ENCODE measurements at places on chromosomes 1 and 21. TPM values are rescaled to one million over a fixed set of nuclear protein-coding genes. Genes with fewer than 3 reads are reported as not detected.

The FGR gene
- 26.6 TPM for total RNA-seq

The ZSCAN20 gene
- total RNA-seq, result 4.9 TPM

DNA sequence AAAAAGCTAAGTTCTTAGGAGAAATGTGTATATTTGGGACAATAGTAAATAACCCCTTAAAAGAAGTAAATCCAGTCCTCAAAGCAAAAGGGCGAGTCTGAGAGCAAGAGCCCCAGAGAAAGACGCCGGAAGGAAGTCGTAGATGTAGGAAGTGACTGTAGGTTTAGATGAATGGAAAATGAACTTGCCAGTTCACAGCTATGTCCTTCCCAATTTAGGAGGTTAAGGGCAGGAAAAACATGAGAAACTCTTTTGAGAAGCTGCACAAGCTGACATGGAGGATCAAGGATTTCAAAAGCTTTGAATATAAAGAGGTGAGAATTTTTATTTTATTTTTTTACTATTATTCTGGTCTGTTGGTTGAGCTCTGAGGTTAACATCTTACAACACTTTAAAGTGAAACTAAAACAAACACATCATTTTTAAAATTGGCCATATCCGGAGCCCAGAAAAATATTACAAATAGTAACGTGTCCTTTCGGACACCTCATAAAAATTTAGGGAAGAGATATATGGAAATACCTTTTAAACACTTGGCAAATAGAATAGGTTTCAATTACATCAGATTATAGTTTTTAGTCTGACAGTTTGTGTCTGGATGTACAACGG lies 1178.6 kb downstream of the MRPL39 start:
- peak; percentile 12 for DNase-seq
- H3K4me3 ChIP-seq, result no peak overlapping the region
- H3K27me3 ChIP-seq, result no peaks in the 10 kb centered on the region
- no peak overlapping the region for H3K27ac ChIP-seq
- H3K36me3 ChIP-seq, result no peaks in the 10 kb centered on the region

- H3K27me3 ChIP-seq, result no peaks in the 10 kb centered on the region
- H3K27ac ChIP-seq, result no peak overlapping the region
- no peaks in the 10 kb centered on the region for H3K36me3 ChIP-seq
- H3K4me3 ChIP-seq, result no peak overlapping the region
- H3K4me1 ChIP-seq, result no peaks in the 10 kb centered on the region
- no peak for DNase-seq
Measured at GRCh38 chr1:212132025-212132424, 96.5 kb downstream of the DTL start.

- H3K27me3 ChIP-seq, result no peaks in the 10 kb centered on the region
- no peaks in the 10 kb centered on the region for H3K36me3 ChIP-seq
- no peak overlapping the region for H3K4me3 ChIP-seq
- no peak overlapping the region for H3K27ac ChIP-seq
Measured at GRCh38 chr21:35057428-35057827, 8.3 kb upstream of the RUNX1 start.

DNA sequence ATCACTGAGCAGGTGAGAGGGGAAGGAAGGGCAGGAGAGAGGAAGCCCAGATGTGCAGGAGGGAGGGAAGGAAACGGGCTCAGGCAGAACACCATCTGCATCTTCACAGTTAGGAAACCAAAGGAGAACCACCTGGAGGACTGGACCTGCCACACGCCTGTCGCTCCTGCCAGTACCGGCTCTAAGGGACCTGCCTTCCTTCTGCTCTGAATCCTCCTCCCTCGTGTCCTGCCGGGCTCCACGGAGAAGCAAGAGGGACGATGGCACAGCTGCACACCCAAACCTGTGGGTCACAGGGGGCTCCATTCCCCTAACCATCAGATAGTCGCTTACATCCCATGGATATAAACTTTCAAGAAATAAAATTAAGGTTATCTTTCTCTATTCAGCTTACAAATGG lies 56.1 kb downstream of the TOR1AIP2 start:
- DNase-seq, result no peak
- H3K4me3 ChIP-seq, result no peak overlapping the region

DNA sequence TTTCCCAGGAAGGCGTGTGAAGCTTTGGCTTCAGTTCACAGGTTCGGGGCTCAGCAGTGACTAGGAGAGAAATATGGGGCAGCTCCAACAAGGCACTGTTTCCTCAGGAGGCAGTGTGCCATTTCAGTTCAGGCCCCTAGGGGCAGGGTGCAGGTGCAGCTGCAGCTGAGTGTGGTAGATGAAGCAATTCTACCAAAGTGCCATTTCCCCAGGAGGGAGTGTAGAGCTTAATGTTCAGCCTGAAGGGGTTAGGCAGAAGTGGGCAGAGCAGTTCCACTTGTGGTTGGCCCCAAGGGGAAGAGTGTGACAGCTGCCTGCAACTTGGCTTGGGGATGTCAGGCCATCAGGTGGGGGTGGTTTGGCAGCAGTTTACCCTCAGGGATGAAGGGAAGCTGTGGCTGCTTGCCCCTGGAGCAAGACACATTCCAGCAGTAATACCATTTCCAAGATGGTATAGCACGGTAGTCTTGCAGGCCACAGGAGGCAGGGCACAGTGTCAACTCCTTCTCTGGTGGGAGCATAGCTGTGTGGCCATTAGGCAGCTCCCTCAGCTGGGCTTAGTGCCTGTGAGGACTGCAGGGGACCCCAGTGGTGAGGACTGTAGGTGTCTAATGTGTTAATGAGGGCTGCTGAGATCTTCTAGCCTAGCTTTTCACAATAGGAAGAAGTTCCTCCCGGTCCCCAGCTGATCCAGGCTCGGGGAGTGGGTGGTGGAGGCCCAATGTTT lies 34.7 kb downstream of the RGSL1 start:
- H3K27me3 ChIP-seq, result no peaks in the 10 kb centered on the region
- H3K4me1 ChIP-seq, result no peaks in the 10 kb centered on the region
- no peaks in the 10 kb centered on the region for H3K36me3 ChIP-seq

- no peak overlapping the region for H3K27ac ChIP-seq
- no peak overlapping the region for H3K4me3 ChIP-seq
- H3K27me3 ChIP-seq, result peaks cover 4% of the 10 kb centered on the region
- no peak for DNase-seq
- no peaks in the 10 kb centered on the region for H3K36me3 ChIP-seq
Measured at GRCh38 chr1:151799179-151800022, 5.8 kb downstream of the LINGO4 start.

The GRHL3 gene
- total RNA-seq, result 0.95 TPM

GRCh38 chr1:212759683-212760082 lies 31.9 kb downstream of the NSL1 start:
- H3K4me3 ChIP-seq, result no peak overlapping the region
- no peak for DNase-seq
- peaks cover 3% of the 10 kb centered on the region for H3K4me1 ChIP-seq
- no peaks in the 10 kb centered on the region for H3K27me3 ChIP-seq
- H3K36me3 ChIP-seq, result peaks cover 9% of the 10 kb centered on the region

- H3K4me3 ChIP-seq, result peak overlapping the region; percentile 41
- no peaks in the 10 kb centered on the region for H3K36me3 ChIP-seq
- H3K27ac ChIP-seq, result peak overlapping the region; percentile 90
- H3K27me3 ChIP-seq, result no peaks in the 10 kb centered on the region
- peak; percentile 93 for DNase-seq
- H3K4me1 ChIP-seq, result peaks cover 44% of the 10 kb centered on the region
Measured at GRCh38 chr1:2231532-2232254, 3.6 kb downstream of the SKI start.

DNA sequence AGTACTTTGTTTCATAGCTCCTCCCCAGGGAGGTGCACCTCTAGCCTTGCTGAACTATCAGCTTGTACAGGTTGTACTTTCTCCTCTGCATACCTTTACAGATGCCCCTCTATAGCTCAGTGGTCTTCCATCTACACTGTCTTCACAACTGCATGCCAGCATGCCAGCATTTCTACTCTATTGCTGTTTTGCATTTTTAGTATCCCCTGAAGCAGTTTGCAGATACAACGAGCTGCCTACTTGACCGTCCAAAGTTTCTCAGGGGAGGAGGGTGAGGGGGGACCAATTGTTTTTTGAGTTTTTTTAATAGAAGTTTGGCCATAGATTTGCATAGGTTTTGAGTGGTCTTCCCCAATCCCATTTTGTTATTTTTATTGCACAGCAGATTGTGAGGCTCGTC lies 27.6 kb upstream of the CTH start:
- H3K27ac ChIP-seq, result no peak overlapping the region
- H3K27me3 ChIP-seq, result no peaks in the 10 kb centered on the region
- no peaks in the 10 kb centered on the region for H3K4me1 ChIP-seq
- no peak overlapping the region for H3K4me3 ChIP-seq
- no peaks in the 10 kb centered on the region for H3K36me3 ChIP-seq

GRCh38 chr1:27132147-27132546 lies 22.8 kb downstream of the SLC9A1 start:
- peak overlapping the region; percentile 13 for H3K27ac ChIP-seq
- H3K27me3 ChIP-seq, result no peaks in the 10 kb centered on the region
- H3K4me3 ChIP-seq, result no peak overlapping the region
- H3K36me3 ChIP-seq, result peaks cover 7% of the 10 kb centered on the region

DNA sequence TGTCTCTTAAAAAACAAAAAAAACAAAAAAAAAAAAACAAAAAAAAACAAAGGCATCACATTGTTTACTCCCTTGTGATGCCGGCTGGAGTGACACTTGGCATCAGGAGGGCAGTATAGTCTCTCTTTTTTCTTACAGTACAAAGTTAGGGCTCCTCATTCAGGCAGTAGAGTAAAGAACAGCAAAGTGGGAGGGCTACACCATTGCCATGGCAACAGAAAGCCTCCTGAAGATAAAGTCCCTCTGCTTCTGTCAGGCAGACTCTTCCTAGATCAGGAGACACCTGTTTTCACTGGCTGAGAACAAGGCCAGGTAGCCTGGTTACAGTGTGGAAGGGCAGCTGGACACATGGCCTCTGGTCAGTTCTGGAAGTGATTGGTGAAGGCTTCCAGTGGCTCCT lies 41.3 kb upstream of the RAB3GAP2 start:
- H3K4me1 ChIP-seq, result peaks cover 2% of the 10 kb centered on the region
- H3K36me3 ChIP-seq, result no peaks in the 10 kb centered on the region
- no peak overlapping the region for H3K27ac ChIP-seq
- no peak overlapping the region for H3K4me3 ChIP-seq

- H3K4me1 ChIP-seq, result peaks cover 5% of the 10 kb centered on the region
- no peak overlapping the region for H3K27ac ChIP-seq
- H3K4me3 ChIP-seq, result no peak overlapping the region
- H3K36me3 ChIP-seq, result peaks cover 5% of the 10 kb centered on the region
- no peaks in the 10 kb centered on the region for H3K27me3 ChIP-seq
Measured at GRCh38 chr1:64176659-64177058, 26.8 kb upstream of the UBE2U start.

The SLC1A7 gene
- 0.61 TPM for total RNA-seq

GRCh38 chr1:107139833-107140702 lies 771 bp upstream of the NTNG1 start:
- H3K27ac ChIP-seq, result no peak overlapping the region
- no peaks in the 10 kb centered on the region for H3K36me3 ChIP-seq
- H3K4me1 ChIP-seq, result no peaks in the 10 kb centered on the region
- H3K4me3 ChIP-seq, result peak overlapping the region; percentile 22

- H3K4me3 ChIP-seq, result no peak overlapping the region
- no peak for DNase-seq
- H3K27ac ChIP-seq, result no peak overlapping the region
- H3K27me3 ChIP-seq, result no peaks in the 10 kb centered on the region
- H3K4me1 ChIP-seq, result no peaks in the 10 kb centered on the region
- H3K36me3 ChIP-seq, result no peaks in the 10 kb centered on the region
Measured at GRCh38 chr1:17089506-17089905, 29.7 kb downstream of the PADI2 start.

GRCh38 chr1:64826991-64827390 lies 82.1 kb downstream of the RAVER2 start:
- H3K36me3 ChIP-seq, result no peaks in the 10 kb centered on the region
- no peaks in the 10 kb centered on the region for H3K27me3 ChIP-seq
- H3K27ac ChIP-seq, result no peak overlapping the region
- H3K4me1 ChIP-seq, result no peaks in the 10 kb centered on the region

The SDE2 gene
- 35.5 TPM for total RNA-seq

DNA sequence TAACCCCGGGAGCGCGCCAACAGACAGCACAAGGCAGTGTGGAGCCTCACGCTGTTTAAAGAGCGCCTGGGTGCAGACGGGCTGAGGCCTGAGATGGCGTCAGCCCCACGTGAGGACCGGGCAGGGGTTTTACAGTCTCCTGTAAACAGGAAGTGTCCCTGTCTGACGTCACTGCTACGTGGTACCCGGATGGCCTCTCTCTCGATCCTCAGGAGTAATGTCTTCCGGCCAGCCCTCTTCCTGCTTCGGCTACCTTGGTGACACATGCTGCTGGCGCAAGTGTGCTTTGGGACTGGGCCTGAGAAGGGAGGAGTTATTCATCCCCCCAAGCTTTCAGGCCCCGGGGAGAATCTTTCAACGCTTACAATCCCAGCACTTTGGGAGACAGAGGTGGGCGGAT lies 41.2 kb downstream of the CNST start:
- no peak for DNase-seq
- H3K4me3 ChIP-seq, result no peak overlapping the region
- no peaks in the 10 kb centered on the region for H3K4me1 ChIP-seq
- no peaks in the 10 kb centered on the region for H3K27me3 ChIP-seq
- H3K27ac ChIP-seq, result no peak overlapping the region

The RIPK4 gene
- 21.6 TPM for total RNA-seq

GRCh38 chr1:157652859-157653493 lies 47.6 kb downstream of the FCRL3 start:
- H3K36me3 ChIP-seq, result no peaks in the 10 kb centered on the region
- no peaks in the 10 kb centered on the region for H3K27me3 ChIP-seq
- H3K4me3 ChIP-seq, result no peak overlapping the region
- DNase-seq, result peak; percentile 4
- no peak overlapping the region for H3K27ac ChIP-seq
- no peaks in the 10 kb centered on the region for H3K4me1 ChIP-seq

DNA sequence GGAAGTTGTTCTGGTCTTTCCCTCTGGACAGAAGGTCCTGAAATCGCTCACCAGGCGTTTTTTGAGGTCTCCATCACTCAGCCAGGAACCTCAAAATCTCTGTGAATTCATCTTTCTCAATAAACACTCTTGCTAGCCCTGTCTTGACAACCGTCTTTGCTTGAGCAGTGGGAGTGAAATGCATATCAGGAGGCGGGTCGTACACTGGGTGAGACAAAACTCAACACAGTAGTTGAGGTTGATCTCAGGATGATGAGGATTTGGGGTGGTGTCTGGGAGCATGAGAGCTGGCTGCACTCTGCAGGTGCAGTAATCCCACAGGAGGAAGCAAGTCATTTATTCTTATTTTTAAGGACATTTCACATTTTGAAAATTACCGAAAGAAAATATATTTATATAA lies 1.9 kb downstream of the GPR25 start:
- peaks cover 6% of the 10 kb centered on the region for H3K27me3 ChIP-seq
- H3K4me1 ChIP-seq, result peaks cover 8% of the 10 kb centered on the region
- no peak overlapping the region for H3K27ac ChIP-seq
- H3K36me3 ChIP-seq, result no peaks in the 10 kb centered on the region
- DNase-seq, result no peak
- no peak overlapping the region for H3K4me3 ChIP-seq

The CCDC24 gene
- 9.9 TPM for total RNA-seq

DNA sequence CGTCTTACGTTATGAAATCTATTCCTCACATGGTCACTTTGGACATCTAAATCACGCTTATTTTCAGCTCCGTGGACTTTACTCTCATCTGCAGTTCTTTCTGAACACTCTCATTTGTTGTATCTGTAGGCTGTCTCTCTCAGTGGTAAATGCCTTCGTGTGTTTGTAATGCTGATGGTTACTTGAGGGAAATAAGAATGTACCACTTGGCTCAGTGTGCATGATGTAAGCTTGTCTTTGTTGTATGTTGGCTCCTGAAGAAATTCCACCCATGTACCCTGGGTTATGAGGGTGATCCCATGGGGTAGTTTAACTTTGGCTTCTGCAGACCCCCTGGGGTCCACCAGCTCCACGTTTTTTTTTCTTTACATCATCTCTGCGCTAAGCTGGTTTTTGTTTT lies 378.4 kb downstream of the SETD4 start:
- H3K27ac ChIP-seq, result no peak overlapping the region
- no peaks in the 10 kb centered on the region for H3K36me3 ChIP-seq
- H3K4me3 ChIP-seq, result no peak overlapping the region
- peaks cover 12% of the 10 kb centered on the region for H3K27me3 ChIP-seq
- no peaks in the 10 kb centered on the region for H3K4me1 ChIP-seq

GRCh38 chr1:46369542-46370213 lies 24.4 kb upstream of the FAAH start:
- H3K27me3 ChIP-seq, result no peaks in the 10 kb centered on the region
- DNase-seq, result peak; percentile 4
- no peak overlapping the region for H3K27ac ChIP-seq
